Esophagus squamous epithelium (tissue), 5 donors: ENCODE measurements at places on chromosomes 3 and 15. TPM values are rescaled to one million over a fixed set of nuclear protein-coding genes. Genes with fewer than 3 reads are reported as not detected.

The BCL2A1 gene
- total RNA-seq = 2.7 TPM

The AMT gene
- 0.80 TPM for total RNA-seq

The CCDC80 gene
- 21.8 TPM for total RNA-seq

The GRK7 gene
- not detected for total RNA-seq

The MKRN2OS gene
- total RNA-seq = 3.7 TPM

DNA sequence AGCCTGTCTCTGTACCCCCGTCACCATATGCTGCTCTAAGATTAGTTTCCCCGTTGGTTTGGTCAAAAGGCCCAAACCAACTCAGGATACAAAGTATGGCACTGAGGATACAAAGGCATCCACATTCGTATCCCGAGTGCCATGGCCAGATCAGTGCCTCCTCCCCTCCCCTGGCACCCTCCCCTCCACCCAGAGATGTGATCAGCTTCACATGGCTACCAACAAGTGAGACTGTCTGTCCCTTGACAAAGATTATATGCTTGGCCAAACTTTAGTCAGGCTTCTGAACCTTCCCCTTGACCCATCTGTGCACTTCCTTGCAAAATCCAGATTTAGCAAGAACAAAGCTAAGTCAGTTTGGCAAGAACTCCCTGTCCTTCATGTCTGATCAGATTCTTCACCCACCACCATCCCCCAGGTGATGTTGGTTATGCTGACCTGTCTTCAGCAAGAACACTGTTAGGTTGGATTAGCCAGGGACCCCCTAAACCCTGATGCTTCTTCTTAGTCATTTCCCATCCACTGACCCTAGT is 61.7 kb downstream of the KLF15 start:
- no peak for DNase-seq
- no peak overlapping the region for H3K27ac ChIP-seq
- H3K4me1 ChIP-seq = no peaks in the 10 kb centered on the region
- H3K27me3 ChIP-seq = no peaks in the 10 kb centered on the region
- no peak overlapping the region for H3K4me3 ChIP-seq
- H3K36me3 ChIP-seq = no peaks in the 10 kb centered on the region

DNA sequence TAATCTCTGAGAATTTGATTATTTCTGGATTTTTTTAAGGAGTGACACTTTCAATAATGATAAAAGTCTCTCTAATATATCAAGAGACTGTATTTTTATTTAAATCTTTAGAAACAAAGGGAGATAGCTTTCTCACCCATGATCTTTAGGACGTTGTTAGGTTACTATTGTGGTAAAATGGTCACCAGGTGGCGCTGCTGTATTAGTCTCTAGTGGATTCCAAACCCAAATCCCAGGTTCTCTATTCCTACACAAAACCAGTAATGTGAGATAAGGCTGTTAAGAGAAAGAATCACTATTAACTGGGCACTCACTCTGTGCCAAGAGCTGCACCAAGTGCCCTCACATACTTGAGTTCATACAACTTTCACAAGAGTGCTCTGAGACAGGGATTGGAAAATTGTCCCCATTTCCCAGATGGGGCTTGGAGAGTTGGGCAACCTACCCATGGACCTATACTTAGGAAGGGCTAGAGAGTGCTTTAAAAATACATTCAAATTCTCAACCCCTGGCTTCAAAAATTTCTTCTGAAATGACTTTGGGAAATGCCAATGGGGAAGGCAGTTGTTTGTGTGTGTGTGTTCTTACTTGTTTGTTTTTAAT is 593.4 kb upstream of the TGFBR2 start:
- no peaks in the 10 kb centered on the region for H3K27me3 ChIP-seq
- no peak overlapping the region for H3K4me3 ChIP-seq
- no peaks in the 10 kb centered on the region for H3K36me3 ChIP-seq

DNA sequence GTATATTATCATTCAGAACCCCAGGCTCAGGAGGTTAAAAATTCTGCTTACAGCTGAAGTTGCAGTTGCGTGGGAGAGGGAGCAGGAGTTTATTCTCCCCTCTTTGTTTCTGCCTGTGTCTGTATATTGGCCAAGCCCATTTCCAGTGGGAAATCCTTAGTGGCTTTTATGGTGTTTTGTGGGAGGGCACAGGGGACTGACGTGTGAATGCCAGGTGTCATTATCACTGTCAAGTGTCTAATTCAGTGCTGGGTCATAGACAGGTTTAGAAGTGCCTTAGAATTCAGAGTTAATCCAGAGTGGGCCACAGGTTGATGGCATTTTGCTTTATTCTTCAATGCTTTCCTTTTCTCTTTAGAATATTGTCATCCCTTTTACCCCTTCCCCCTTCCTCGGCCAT is 33.4 kb downstream of the SLCO3A1 start:
- no peak for DNase-seq
- no peak overlapping the region for H3K27ac ChIP-seq
- H3K36me3 ChIP-seq = no peaks in the 10 kb centered on the region
- H3K27me3 ChIP-seq = no peaks in the 10 kb centered on the region
- H3K4me1 ChIP-seq = peaks cover 38% of the 10 kb centered on the region

DNA sequence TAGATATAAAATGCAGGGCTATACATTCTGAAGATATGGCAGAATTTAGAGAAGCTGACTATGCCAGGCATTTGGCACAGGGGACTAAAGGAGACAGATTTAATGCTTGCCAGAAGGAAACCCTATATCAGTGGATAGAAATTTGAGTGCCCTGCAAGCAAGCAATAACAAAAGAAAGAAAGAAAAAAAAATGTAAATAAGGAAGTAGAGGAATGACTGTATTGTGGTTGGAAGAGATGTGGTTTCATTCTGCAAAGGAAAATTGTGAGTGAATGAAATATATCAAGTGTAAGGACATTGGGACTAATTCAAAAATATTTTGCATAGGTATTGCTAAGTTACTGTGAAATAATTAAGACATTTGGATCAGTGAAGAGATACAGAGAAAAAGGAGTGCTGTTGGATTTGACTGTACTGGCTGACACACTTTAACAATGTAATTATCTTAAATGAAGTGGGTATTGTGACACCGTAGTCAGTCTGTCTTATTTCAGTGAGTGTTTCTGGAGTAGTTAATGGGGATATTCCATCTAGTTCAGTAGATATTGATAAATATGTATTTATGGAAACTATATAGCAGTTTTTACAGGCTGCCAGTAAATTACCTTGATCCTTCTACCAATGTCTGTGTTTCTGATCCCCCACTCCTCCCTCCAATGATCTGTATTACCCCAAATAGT is 418.2 kb downstream of the CNTN4 start:
- no peak for DNase-seq
- H3K27me3 ChIP-seq = no peaks in the 10 kb centered on the region
- no peaks in the 10 kb centered on the region for H3K36me3 ChIP-seq
- H3K27ac ChIP-seq = no peak overlapping the region

DNA sequence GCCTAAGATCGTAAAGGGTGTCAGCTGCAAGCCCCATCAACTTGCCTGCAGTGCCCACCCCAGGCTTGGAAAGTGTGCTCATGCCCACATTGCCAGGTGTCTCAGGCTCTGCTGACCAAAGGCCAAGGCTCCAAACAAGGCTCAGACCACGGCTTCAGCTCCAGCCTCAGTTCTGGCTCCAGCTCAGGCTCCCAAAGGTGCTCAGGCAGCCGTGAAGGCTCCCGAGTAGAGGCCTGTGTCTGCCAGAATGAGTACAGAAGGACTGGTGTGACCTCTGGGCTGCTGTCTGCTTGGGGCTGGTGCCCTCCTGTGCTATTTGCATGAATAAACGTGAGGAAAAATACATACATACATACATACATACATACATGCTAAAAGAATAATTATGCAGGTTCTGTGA is 27.9 kb upstream of the UACA start:
- DNase-seq = no peak
- H3K27me3 ChIP-seq = no peaks in the 10 kb centered on the region

- H3K4me3 ChIP-seq = no peak overlapping the region
- no peaks in the 10 kb centered on the region for H3K4me1 ChIP-seq
- no peak overlapping the region for H3K27ac ChIP-seq
- no peaks in the 10 kb centered on the region for H3K27me3 ChIP-seq
- peaks cover 9% of the 10 kb centered on the region for H3K36me3 ChIP-seq
These were observed 66.1 kb downstream of the DNASE1L3 start for GRCh38 chr3:58144478-58145325.

- H3K4me3 ChIP-seq = peak overlapping the region; percentile 71
- H3K4me1 ChIP-seq = peaks cover 13% of the 10 kb centered on the region
- no peaks in the 10 kb centered on the region for H3K27me3 ChIP-seq
- no peaks in the 10 kb centered on the region for H3K36me3 ChIP-seq
These were observed 1.7 kb downstream of the ITPR1 start for GRCh38 chr3:4494895-4495264.

DNA sequence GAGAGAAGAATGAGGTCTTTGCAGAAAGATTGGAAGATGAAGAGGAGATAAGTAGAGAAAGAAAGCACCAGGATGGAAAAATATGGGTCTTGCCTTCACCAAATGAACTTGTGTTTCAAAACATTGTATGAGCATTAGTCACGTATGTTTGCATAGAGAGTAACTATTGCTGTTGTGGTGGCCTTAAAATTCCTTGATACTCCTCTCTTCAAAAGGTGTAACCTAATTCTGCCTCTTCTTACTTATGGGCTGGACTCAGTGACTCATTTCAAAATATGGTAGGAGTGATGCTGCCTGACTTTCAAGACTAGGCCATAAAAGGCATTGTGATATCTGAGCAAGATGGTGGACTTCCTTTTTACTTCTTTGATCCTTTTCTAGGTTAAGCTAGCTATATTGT is 228.7 kb upstream of the ZNF385D start:
- no peak overlapping the region for H3K27ac ChIP-seq
- no peaks in the 10 kb centered on the region for H3K4me1 ChIP-seq
- H3K36me3 ChIP-seq = no peaks in the 10 kb centered on the region
- DNase-seq = no peak

- no peaks in the 10 kb centered on the region for H3K4me1 ChIP-seq
- H3K4me3 ChIP-seq = no peak overlapping the region
- H3K27me3 ChIP-seq = no peaks in the 10 kb centered on the region
- no peak overlapping the region for H3K27ac ChIP-seq
- H3K36me3 ChIP-seq = no peaks in the 10 kb centered on the region
These were observed 173.6 kb upstream of the PROK2 start for GRCh38 chr3:71958533-71958932.

- H3K27me3 ChIP-seq = no peaks in the 10 kb centered on the region
- H3K36me3 ChIP-seq = no peaks in the 10 kb centered on the region
- H3K27ac ChIP-seq = no peak overlapping the region
- no peak overlapping the region for H3K4me3 ChIP-seq
- H3K4me1 ChIP-seq = no peaks in the 10 kb centered on the region
- no peak for DNase-seq
These were observed 133.5 kb upstream of the STT3B start for GRCh38 chr3:31399271-31399670.

GRCh38 chr15:48985516-48985915 is 21.8 kb upstream of the SHC4 start:
- no peaks in the 10 kb centered on the region for H3K4me1 ChIP-seq
- DNase-seq = no peak
- H3K4me3 ChIP-seq = no peak overlapping the region
